ENCODE measurements at places on chromosomes 4 and X. TPM values are rescaled to one million over a fixed set of nuclear protein-coding genes. Genes with fewer than 3 reads are reported as not detected.

The FATE1 gene
- total RNA-seq: not detected

The HHIP gene
- 5.1 TPM for total RNA-seq

The ERAS gene
- total RNA-seq: 0.92 TPM

The BEND2 gene
- not detected for total RNA-seq

The PDCL2 gene
- not detected for total RNA-seq

Measured in diencephalon (tissue), 1 donor.